SK-N-DZ (cell line): ENCODE measurements at places on chromosomes 16 and 17.

DNA sequence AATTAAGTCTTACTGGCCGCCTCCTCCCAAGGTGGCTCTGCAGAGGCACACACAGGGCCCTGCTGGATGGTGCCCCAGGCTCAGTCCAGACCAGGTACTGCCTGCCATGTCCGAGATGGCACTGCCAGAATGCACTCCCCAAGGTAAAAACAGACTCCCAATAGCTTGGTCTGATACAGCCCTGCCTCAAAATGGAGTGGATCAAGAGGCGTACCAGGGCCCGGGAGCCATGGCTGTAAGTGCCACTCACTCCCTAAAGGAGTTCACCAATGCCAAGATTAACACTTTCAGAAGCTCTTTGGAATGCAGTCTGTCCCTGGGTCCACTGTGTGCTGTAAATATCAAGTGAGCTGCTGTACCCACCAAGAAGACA lies 576 bp upstream of the MYO18A start:
- no peak for DNase-seq

DNA sequence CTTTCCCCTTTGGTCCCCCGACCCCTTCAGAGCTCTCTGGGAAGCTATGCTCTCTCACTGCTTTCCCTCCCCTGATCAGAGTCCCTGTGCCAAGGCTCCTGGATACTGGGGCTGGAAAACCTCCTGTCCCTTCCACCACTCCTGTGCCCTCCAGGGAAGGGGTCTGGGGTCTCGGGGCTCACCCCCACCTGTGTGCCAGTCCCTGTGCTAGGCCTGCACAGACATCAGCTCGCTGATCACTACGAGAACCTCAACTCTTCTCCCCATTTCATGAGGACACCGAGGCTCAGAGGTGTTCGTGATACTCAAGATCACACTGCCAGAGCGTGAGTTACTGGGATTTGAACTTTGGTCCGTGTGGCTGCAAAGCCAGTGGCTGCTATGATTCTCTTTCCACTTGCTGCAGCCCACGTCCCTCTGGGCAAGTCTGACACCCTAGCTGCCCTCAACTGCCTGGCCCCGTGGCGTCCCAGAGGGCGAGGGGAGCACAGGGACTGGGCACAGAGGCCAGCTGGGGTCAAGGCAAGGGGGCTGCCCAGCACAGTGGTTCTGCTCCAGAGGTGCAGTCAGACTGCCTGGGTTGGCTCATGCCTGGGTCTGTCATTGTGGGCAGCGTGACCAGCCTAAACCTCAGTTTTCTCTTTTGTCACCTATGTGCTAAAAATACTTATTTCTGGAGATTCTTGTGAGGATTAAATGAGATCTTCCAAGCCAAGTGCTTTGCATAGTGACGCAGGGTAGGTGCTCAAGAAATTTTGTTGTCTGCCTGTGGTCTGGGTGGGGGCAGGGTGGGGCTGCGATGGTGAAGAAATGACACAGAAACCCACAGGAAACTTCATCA lies 43.8 kb upstream of the TOB1 start:
- no peak for DNase-seq

DNA sequence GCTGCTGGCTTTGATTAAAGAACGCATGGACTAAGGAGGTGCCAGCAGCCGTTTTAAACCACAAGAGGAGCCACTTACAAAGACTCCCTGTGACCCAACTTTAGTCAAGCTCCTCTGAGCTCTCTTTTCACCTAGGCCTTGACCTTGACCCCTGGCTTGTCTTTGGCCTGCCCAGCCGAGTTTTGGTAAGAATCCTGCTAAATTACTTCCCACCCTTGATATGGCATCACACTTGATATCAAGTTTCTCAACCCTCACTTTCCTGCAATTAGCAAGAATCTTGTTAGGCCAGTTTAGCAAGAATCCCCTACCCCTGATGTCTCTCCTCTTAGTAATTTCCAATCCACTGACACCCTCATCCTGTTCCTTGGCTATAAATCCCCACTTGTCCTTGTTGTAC lies 232.8 kb upstream of the SALL1 start:
- DNase-seq = no peak

- DNase-seq = no peak
Measured at GRCh38 chr16:87417528-87417910, 25.4 kb downstream of the MAP1LC3B start.

GRCh38 chr16:49876716-49877129 lies 20.8 kb upstream of the ZNF423 start:
- peak; percentile 40 for DNase-seq
